ENCODE measurements at places on chromosomes 13 and 19.

- DNase-seq: peak; percentile 43
Measured at GRCh38 chr19:13152974-13153568, 2.9 kb downstream of the IER2 start.

DNA sequence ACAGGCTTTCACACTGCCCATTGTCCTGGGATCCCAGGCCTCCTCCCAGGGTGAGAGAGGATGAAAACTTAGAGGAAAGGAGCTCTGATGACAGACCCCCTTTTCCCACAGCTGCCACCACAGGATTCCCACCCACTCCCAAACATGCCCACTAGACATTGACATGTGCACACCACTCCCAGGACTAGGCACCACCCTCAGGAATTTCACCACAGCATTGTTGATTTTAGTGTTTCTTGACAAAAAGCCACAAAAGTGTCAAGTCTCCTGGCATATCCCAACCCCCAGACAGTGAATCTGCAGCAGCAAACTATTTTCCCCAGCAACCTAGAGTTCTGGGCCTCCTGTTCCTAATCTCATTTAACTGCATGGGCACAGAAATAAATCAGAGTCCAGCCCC lies 10.1 kb downstream of the ZNF714 start:
- DNase-seq: no peak

- no peak for DNase-seq
Measured at GRCh38 chr19:23312515-23312914, 62.3 kb upstream of the ZNF724 start.

- DNase-seq: peak; percentile 80
Measured at GRCh38 chr13:109764470-109765291, 21.7 kb downstream of the IRS2 start.

- DNase-seq: no peak
Measured at GRCh38 chr13:76663592-76664335, 222.4 kb downstream of the KCTD12 start.

DNA sequence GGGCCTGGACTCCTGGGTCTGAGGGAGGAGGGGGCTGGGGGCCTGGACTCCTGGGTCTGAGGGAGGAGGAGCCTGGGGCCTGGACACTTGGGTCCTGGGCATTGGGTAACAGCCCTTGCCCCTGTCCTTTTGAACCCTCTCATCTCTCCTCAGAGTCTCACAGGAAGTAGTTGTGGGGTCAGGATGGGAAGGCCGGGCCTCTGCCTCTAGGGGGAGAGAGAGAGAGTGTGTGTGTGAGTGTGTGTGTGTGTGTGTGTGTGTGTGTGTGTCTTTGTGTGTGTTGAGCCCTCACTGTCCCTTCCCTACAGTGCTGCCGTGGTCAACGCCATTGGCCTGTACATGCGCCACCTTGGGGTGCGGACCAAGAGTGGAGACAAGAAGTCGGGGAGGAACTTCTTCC lies 10.9 kb downstream of the ARHGEF1 start:
- no peak for DNase-seq

GRCh38 chr13:79427883-79428282 lies 21.8 kb upstream of the RBM26 start:
- no peak for DNase-seq

GRCh38 chr13:71621174-71622124 lies 245.6 kb downstream of the DACH1 start:
- no peak for DNase-seq

DNA sequence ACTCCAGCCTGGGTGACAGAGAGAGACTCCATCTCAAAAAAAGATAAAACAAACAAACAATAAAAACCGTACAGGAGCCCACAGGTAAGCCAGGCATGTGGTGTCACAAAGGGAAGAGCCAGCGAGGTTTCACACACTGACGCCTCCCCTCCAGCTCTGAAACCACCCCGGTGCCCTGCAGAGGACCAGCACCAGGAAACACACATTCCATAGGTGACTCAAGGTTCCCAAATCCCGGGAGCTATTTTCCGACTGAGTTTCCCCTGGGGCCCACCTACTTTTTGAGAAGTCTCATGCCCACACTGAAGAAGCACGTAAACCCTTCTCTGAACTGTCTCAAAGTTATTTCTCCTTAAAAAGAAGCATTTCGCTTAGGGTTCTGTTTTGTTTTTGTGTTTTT lies 40.3 kb downstream of the RHPN2 start:
- no peak for DNase-seq

GRCh38 chr13:113499936-113500335 lies 9.4 kb upstream of the DCUN1D2 start:
- no peak for DNase-seq

- DNase-seq: no peak
Measured at GRCh38 chr13:95516021-95516420, 36.5 kb upstream of the CLDN10 start.

- DNase-seq: no peak
Measured at GRCh38 chr13:50400035-50400726, 384.9 kb downstream of the KCNRG start.

GRCh38 chr19:29104605-29105241 lies 108.2 kb downstream of the UQCRFS1 start:
- DNase-seq: no peak

DNA sequence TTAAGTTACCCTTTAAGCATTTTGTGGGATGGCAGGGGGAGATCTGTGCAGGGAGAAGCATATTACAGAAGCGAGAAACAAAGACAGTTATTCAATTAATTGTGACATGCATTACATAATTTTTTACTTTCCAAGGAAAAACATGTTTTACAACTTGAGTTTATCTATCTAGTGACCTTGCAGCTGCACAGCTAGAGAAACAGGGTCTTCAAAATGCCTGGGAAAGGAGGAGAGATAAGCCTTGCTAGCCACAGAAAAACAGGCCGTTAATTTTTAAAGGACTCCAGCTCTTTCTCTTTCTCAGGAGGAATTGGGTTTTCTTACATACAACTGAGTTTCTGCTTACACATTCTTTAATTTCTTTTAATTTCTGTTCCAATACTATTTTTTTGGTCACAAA lies 14.8 kb upstream of the ZNF431 start:
- no peak for DNase-seq

DNA sequence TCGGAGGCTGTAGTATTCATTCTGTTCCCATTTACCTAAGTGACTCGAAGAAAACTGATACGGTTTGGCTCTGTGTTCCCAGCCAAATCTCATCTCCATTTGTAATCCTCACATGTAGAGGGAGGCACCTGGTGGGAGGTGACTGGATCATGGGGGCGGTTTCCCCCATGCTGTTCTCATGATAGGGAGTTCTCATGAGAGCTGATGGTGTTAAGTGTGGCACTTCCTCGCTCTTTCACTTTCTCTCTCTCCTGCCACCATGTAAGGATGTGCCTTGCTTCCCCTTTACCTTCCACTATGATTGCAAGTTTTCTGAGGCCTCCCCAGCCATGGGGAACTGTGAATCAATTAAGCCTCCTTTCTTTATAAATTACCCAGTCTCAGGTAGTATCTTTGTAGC lies 23.5 kb downstream of the SLAIN1 start:
- DNase-seq: no peak

- DNase-seq: no peak
Measured at GRCh38 chr19:42277821-42278451, 8.9 kb downstream of the CIC start.

- no peak for DNase-seq
Measured at GRCh38 chr13:24068472-24068871, 92.0 kb upstream of the SPATA13 start.

DNA sequence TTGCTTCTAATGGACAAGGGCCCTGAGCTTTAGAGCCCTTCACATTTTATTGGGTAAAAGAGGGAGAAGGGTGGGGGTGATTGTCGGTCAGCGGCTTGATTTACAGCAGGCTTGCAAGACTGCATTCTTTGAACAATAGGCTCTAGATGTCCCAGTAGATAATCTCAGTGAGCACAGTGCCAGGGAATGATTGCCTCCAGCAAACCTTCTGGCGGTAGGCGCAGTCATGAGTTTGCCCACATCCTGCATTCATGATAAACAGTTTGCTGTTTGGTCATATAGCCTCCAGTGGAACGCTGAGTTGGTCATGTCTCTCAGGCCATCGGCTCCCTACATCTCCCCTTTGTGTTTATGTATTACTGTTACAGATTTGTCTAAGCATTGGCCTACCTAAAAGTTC lies 12.6 kb downstream of the ZNF528 start:
- no peak for DNase-seq

GRCh38 chr13:27383104-27383921 lies 41.1 kb upstream of the GTF3A start:
- DNase-seq: no peak

- DNase-seq: peak; percentile 46
Measured at GRCh38 chr13:42876887-42877545, 95.6 kb downstream of the FAM216B start.

- no peak for DNase-seq
Measured at GRCh38 chr19:6533746-6534418, 3.1 kb downstream of the TNFSF9 start.

DNA sequence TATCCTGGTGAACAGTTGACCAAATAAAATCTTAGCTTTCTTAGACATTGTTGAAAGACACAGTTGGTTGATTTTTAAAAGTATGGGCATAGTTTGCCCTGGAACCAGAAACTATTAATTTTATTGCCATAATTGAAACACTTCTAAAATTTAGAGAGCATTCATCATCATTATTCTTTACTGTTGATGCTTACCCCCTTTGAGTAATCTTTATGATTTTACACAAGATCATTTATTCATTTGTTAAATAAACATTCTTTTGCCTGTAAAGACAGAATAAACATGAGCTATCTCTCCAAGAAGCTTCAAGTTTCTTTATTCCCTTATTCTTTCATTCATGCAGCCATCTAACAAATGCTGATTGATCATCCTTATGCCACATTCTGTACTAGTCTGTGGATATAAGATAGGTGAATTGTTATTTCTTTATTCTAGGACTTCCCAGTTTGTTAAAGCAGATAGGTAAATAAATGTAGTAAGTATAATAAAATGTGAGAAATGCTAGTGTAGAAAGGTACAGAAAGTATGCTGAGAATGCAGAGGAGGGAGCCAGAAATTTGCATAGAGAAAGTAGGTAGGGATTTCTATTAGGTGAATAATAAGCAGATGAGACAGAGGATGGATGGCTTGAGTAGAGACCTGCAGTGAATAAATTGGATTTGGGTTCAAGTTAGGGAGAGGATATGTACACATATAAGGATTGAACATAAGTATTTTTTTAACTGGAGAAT lies 8.2 kb downstream of the SERTM1 start:
- no peak for DNase-seq

GRCh38 chr19:33434069-33434885 lies 60.8 kb downstream of the CEBPG start:
- no peak for DNase-seq

GRCh38 chr19:22286151-22286810 lies at the start of gene ZNF729:
ZNF729 (plus strand) TSS chr19:22286441; CDS start chr19:22286526, 85 bp downstream.
- no peak for DNase-seq

GRCh38 chr19:33794683-33795369 lies 1.8 kb upstream of the KCTD15 start:
- DNase-seq: no peak

DNA sequence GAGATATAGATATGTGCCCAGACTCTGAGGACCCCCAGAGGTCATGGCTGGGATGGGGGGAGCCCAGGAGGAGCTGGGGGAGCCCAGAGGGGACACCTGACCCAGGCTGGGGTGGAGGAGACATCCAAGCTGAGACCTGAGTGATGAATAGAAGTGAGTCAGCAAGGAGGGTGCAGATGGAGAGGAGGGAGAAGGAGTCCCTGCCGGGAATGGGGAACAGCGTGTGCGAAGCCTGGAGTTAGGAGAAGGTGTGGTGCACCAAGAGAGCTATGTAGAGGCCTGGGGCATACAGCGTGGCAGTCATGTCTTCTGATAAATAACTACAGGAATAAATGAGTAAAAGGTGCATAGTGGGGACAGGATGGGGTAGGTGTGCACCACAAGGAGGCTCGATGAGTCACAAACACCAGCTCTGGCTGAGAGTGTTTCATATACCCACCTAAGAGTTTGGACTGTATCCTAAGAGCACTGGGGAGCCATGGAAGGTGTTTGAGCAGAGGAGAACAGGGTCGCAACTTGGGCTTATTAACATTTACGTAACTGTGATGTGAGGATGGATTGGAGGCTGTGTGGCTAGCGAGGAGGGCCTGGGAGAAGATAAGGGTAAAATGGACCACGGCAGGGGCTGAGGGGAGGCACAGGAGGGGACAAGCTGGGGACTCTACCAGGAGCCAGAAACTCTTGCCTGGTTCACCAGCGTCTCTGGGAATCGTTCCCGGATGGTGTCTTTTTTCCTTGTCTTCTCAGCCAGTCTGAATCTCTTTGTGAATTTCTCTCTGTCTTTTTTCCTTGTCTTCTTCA lies 1.4 kb downstream of the CEACAM18 start:
- DNase-seq: no peak

GRCh38 chr13:79128158-79128557 lies 277.9 kb downstream of the RBM26 start:
- DNase-seq: no peak

DNA sequence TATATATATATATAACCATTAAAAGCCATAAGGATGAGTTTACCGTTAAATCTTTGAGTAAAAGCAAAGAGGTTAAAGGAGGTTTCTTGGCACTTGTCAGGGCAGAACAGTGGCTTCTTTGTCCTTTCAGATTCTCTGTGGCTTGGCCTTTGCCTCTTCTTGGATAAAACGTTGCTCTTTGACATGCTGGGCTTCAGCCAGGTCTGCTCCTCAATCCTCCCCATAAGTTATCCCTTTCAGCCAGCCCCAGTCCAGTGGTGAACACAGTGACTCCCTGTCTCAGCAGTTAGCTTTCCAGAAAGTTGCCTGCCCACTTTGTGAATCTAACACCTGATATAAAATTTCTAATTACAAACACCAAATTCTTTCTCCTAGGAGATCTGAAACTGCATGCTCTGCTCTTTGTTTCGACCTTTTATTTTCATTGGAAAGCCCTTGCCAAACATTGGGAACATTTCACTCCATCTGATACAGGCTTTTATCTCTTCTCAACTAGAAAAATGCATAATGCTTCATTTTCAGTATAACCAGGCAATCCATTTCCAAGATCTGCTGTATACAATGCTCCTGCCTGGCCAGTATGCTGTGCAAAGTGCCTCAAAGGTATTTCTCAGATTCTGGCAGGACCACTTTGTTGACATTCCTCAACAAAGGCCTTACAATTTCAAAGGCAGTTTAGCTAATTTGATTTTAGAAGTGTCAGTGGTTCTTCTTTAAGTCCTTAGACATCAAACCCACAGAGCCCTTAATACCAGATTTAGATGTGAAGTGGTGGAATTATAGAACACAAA lies 16.2 kb upstream of the MED4 start:
- DNase-seq: no peak

- no peak for DNase-seq
Measured at GRCh38 chr13:99415851-99416331, 85.4 kb upstream of the TM9SF2 start.
